ENCODE measurements at places on chromosomes 11 and 22.

DNA sequence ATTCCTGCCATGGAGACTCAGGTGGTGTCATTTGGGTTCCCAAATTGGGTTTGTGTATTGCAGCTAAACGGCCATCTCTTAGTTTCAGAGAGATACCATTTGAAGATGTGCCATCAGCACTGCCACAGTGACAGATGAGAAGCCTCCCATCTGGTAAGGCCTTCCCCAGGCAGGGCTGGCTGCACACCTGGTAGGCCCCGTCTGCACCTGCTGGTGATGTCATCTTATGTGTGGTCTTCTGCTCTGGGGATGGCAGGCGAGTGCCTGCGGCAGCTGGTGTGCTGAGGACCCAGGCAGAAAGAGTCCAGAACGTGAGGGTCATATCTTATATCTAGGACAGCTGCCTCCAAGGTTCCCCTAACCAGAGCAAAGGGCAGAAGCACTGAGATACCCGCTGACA lies 100.6 kb downstream of the CSNK2A3 start:
- no peak for DNase-seq

DNA sequence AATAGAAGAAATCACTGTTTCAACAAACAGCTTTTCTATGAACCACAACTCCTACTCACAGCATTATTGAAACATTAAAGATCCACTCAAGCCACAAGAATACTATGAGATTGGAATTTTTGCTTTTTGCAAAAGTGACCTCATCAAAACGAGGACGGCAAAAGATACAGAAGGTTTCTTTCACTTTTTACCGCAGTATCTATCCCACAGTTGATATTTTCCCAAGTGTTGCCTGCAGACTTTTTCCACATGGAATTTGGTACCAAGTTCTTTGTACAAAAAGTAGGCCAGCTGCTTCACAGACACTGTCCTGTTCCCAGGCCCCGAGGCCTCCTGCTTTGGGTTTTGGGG lies 204.0 kb downstream of the TBC1D22A start:
- no peak for DNase-seq

GRCh38 chr22:39026509-39027150 lies 5.7 kb downstream of the APOBEC3D start:
- no peak for DNase-seq

- DNase-seq: no peak
These were observed 77.5 kb downstream of the BDNF start for GRCh38 chr11:27622541-27623300.

DNA sequence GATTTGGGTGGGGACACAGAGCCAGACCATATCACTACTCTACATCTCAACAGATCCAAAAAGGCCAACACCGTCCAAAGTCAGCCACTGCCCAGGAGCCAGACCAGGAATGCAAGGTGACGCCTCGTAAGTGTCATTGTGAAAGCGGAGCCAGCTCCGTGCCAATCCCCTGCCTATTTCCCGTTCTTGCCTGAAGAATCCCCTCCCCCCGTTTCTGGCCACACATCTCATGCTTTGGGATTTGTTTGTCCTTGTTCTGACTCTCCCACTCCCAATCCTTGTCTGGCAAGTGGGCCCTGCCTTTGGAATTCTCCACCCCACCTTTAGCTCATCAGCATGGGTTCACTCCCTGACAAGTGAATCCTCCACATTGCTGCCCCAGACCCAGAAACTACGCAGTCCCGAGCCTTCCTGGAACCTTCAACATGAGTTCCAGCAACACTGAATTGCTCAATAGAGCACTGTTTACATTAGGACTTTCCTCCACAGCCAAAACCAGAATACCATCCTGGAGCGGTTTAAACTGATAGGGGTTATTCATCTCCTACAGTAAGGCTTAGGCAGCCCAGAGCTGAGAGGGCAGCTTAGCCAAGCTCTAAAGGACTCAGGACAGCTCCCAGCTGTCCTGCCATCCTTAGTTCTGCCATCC lies 6.0 kb upstream of the SLC35C1 start:
- DNase-seq: no peak

DNA sequence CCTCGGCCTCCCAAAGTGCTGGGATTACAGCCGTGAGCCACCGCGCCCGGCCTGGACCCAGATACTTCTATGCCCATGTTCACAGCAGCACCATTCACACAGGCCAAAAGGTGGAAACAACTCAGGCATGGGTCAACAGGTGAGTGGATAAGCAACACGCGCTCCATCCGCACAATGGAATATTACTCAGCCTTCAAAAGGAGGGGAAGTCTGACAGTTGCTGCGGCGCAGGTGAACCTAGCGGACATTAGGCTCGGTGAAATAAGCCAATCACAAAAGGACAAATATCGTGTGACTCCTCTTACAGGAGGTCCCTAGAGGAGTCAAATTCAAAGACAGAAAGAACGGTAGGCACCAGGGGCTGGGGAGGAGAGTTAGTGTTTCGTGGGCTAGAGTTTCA lies 47.0 kb downstream of the TRMU start:
- DNase-seq: no peak

- no peak for DNase-seq
These were observed 50.0 kb downstream of the RRAS2 start for GRCh38 chr11:14308897-14309387.

GRCh38 chr11:88384004-88384668 lies 46.6 kb upstream of the CTSC start:
- no peak for DNase-seq

DNA sequence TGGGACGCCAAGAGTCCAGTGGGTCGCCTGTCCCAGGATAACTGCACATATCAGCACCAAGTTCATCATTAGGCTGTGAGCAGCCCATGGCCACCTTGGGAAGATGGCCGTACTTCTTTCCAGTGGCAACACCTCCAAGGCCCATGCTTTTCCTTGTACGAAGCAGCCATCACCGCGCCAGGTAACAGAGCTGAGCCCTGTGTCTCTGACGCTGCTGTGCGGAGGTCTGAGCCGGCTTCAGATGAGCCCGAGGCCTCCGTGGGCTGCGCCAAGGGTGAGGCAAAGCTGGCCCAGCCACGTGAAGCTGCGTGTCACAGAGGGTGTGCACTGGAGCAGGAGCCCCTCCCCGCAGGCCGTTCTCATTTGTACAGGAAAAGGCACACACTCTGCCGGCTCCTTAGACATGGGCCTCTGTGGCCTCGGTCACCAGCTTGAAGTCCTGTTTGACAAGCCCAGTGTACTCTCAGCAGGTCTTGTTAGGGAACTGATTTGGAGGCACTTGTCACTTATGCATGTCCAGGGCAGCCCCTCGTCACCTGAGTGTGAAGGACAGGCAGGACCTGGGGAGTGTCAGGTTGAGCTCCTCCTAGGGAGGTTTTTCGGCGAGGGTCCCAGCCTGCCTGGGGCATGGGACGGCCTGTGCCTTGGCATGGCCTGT lies 401.5 kb downstream of the TBC1D22A start:
- DNase-seq: no peak

- no peak for DNase-seq
These were observed 73.6 kb downstream of the CSTPP1 start for GRCh38 chr11:47010179-47010578.
